C1 segment of cervical spinal cord (tissue), 14 donors: ENCODE measurements at places on chromosomes 1 and 21.

- no peak for DNase-seq
Observed at GRCh38 chr1:79827446-79827845, 820.9 kb upstream of the ADGRL4 start.

- DNase-seq: no peak
Observed at GRCh38 chr1:154849645-154850131, 20.4 kb downstream of the KCNN3 start.

DNA sequence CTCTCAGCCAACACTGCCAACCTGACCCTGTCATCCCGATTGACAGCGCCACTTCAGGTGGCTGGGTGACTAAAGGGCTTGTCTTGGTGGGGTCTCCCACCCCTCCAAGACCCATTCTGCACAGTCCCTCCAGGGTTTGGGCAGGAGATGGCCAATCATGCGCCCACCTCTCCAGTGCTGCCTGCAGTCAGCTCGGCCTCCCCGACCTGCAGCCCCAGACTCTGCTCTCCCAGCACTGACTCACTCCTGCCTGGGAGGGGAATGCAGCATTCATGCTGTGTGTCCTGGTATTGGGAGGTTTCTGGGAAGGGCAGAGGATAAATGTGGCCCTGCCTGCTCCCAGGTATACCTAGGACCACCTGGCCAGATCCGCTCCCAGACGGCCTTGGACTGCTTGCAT lies 9.7 kb downstream of the TMEM81 start:
- no peak for DNase-seq

- DNase-seq: no peak
Observed at GRCh38 chr1:85707267-85707989, 805 bp downstream of the ZNHIT6 start.

- DNase-seq: no peak
Observed at GRCh38 chr1:51445351-51446090, 73.5 kb downstream of the EPS15 start.

DNA sequence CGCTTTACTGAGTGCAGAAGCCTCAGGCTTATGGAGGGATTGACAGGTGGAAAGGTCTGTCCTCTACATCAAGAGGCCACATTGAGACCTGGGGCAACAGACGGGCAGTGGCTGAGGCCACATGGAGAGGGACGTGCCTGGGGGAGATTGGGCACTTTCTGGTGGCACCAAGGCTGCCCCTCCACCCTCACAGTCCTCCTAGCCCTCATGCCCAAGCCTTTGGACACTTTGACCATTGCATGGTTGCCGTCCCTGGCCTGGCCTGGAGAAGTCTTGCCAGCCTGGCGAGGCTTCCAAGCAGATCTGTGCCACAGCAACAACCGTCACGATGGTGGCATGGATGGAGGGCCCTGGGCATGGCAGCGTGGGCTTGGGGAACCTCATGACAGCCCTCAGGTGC lies 192.1 kb upstream of the VAMP3 start:
- DNase-seq: no peak

DNA sequence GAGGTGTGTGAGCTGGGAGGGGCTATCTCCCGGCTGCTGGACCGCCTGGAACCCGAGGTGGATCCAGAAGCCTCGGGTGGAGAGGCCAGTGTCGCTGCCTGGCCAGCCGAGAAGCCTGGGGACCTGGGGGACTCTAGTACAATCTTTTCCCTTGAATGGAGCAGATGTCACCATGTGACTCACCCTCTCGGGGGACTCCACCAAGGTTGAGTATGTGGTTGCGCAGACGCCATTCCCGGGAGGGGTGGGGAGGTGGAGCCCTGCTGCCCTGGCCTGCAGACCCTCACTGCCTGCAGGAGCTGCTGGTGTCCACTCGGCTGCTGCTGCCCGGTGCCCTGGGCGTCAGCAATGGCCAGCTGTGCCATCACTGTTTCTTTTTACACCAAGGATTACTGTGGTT lies 40.3 kb downstream of the TP73 start:
- no peak for DNase-seq

GRCh38 chr1:54271341-54271740 lies 71.4 kb downstream of the MRPL37 start:
- DNase-seq: no peak

- no peak for DNase-seq
Observed at GRCh38 chr1:94332952-94333351, 85.2 kb upstream of the ABCD3 start.

GRCh38 chr1:162696286-162696862 lies 64.1 kb downstream of the DDR2 start:
- peak; percentile 17 for DNase-seq

DNA sequence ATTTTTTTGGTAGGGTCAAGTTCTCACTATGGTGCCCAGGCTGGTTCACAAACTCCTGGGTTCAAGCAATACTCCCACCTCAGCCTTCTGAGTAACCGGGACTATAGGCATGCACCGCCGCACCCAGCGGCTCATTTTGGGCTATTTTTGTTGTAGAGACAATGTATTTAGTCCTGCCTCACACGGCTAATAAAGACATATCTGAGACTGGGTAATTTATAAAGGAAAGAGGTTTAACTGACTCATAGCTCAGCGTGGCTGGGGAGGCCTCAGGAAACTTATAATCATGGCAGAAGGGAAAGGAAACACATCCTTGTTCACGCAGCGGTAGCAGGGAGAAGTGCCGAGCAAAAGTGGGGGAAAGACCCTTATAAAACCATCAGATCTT lies 4.2 kb downstream of the CELA2A start:
- no peak for DNase-seq

- DNase-seq: no peak
Observed at GRCh38 chr1:209041927-209042326, 541.6 kb upstream of the CAMK1G start.

DNA sequence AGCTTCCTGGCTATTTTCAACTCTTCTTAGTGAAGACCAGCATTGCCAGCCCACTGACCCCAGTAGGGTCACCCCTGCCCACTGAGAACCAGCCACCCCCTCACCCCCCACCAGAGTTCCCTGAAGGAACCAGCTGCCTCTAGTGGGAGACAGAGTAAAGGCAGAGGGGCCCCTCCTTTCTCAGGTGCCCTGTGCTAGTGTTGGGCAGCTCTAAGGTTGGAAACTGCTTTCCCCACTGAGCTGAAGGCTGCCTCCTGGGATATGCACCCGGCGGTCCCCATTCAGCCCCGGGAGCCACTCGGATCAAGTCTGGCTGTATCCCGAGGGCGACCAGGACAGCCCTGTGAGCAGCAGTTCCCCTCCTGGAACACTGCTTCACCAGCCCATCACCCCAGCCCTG lies 111.0 kb downstream of the PGBD5 start:
- DNase-seq: no peak

DNA sequence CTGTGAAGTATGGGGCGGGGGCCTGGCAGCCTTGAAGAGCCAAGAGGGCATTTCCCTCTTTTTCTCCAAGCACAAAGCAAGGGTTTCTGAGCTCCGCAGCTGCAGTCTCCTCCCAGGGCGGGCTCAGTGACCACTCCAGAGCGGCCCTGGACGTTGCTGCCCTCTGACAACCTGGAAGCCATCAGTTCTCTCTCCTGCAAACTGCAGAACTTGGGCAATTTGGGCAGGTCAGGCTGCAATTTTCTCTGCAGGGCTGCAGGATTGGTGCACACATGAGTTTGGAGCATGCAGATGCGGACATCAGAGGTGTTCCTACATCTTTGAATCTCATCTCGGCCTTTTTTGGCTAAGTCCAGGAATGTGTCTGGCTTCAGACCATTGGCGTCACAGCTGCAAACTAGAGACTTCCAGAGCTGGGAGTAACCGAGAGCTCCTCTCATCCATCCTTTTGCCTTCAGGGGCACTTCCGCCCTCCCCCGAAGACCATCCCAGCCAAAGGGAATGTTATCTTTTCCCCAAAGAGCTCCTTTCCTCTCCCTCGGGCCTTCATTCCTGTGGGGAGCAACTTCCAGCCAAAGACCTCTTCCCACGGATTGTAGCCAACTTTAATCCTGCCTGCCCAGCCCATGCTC lies 139.6 kb upstream of the WNT4 start:
- DNase-seq: no peak

DNA sequence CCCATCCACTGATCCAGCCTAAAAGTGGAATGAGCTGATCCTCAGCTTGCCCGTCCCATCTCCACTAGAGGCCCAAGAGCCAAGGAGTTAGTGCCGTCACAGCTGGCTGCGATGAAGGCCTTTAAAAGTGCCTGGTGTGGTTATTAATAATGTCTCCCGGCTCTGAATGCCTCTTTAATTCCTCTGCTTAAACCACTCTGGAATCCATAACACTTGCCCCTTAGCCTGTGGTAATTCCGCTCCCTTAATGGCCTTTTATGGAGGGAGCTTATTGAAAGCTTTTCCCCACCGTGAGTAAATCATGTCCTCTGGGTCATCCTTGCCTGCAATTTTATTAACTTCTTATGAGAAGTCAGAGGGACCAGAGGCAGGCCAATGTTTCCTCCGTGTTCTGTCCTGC lies 55.4 kb downstream of the UBIAD1 start:
- DNase-seq: no peak

GRCh38 chr1:185933580-185933979 lies 199.4 kb downstream of the HMCN1 start:
- DNase-seq: no peak

- no peak for DNase-seq
Observed at GRCh38 chr1:53545663-53546408, 86.6 kb downstream of the DMRTB1 start.

DNA sequence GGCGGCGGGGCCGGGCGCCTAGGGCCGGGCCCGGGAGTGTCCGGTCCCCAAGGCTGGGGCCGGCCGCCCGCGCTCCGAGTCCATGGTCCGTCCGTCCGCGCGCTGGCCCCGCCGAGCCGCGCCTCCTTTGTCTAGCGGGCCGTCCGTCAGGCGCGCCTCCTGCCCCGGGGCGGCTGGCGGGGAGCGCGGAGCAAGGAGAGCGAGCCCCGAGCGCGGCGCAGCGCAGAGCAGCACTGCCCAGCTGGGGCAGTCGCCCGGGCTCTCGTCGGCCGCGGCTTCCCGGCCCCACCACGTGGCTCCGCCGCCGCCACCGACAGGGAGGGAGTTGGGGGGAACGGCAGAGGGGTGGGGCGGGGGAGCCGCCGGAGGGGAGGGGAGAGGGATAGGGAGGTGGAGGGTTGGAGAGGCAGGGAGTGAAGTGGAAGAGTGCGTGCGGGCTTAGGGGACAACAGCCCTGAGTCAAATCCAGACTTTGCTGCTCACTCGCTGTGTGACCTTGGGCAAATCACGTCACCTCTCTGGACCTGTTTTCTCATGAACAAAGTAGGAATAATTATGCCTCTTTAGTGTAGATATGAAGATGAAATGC lies at the start of gene NKAIN1:
TSS of gene NKAIN1 (minus strand) at position 235 of the 589 bp plus-strand sequence. CDS start 340 bp downstream, outside the sequence.
- DNase-seq: no peak

GRCh38 chr1:117215019-117215418 lies 4.3 kb upstream of the VTCN1 start:
- no peak for DNase-seq

GRCh38 chr1:30087465-30087864 lies 635.9 kb downstream of the MATN1 start:
- DNase-seq: no peak
